ENCODE measurements at places on chromosomes 1 and 21.

GRCh38 chr1:22376001-22376400 lies 75.7 kb upstream of the ZBTB40 start:
- no peak for DNase-seq

DNA sequence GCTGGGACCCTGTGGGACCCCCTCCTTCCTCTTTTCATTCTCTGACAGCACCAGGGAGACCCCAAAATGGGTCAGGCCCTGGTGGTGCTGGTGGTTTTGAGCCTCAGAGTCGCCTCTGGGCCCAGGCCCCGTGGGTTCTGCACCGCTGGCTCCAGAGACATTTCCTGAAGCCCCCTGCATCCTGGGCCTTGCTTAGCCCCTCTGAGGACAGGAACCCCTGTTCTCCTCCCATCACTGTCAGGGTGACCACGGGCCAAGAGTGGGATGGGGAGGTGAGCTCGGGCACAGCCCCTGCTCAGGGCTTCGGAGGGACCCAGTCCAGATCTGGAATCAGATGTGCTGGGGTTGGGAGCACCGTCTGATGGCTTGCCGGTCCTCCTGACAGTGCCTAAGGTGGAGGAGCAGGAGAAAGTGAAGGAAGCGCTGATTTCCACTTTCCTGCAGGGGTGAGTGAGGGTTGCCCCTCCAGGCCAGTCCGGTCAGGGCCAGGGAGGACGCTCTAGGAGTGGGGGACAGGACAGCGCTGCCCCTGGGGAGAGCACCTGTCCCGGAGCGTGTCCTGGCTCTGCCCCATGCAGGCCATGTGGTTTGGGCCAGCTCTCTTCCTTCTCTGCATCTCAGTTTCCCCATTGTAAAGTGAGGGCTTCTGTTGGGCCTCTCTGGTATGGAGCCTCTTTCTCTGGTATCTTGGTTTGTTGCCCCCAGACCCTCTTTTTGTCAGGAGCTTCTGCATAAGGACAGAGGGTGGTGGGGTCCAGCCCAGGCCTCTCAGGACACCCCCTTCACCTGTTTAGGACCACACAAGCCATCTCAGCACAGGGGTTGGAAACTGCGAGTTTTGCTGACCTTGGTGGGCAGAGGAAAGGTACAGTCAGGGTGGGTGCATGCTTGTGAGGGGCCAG lies 71.0 kb downstream of the TRIM11 start:
- peak; percentile 2 for DNase-seq

DNA sequence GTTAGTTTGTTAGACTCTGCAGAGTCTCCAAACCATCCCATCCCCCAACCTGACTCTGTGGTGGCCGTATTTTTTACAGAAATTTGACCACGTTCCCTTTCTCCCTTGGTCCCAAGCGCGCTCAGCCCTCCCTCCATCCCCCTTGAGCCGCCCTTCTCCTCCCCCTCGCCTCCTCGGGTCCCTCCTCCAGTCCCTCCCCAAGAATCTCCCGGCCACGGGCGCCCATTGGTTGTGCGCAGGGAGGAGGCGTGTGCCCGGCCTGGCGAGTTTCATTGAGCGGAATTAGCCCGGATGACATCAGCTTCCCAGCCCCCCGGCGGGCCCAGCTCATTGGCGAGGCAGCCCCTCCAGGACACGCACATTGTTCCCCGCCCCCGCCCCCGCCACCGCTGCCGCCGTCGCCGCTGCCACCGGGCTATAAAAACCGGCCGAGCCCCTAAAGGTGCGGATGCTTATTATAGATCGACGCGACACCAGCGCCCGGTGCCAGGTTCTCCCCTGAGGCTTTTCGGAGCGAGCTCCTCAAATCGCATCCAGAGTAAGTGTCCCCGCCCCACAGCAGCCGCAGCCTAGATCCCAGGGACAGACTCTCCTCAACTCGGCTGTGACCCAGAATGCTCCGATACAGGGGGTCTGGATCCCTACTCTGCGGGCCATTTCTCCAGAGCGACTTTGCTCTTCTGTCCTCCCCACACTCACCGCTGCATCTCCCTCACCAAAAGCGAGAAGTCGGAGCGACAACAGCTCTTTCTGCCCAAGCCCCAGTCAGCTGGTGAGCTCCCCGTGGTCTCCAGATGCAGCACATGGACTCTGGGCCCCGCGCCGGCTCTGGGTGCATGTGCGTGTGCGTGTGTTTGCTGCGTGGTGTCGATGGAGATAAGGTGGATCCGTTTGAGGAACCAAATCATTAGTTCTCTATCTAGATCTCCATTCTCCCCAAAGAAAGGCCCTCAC lies at the start of gene OLIG2:
OLIG2 (plus strand) TSS at position 447 of the 954 bp plus-strand sequence. CDS start 928 bp downstream, outside the sequence.
- no peak for DNase-seq

DNA sequence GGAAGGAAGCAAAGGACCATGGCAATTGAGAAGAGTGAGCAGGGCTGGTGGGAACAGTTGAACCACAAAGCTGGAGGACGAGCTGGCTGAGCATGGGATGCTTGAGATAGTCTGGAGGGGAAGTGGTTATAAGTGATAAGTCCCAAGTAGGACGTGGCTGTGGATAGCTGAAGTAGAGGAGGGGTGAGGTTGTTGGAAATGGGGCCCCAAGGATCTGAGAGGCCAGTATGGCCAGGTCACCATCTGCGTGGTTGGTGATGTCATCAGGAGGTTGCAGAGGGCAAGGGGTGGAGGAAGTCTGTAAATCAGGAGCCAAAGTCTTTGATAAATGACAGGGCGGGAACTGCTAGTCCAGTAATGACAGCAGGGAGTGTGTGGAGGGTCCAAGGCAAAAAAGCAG lies 11.0 kb upstream of the REN start:
- no peak for DNase-seq

DNA sequence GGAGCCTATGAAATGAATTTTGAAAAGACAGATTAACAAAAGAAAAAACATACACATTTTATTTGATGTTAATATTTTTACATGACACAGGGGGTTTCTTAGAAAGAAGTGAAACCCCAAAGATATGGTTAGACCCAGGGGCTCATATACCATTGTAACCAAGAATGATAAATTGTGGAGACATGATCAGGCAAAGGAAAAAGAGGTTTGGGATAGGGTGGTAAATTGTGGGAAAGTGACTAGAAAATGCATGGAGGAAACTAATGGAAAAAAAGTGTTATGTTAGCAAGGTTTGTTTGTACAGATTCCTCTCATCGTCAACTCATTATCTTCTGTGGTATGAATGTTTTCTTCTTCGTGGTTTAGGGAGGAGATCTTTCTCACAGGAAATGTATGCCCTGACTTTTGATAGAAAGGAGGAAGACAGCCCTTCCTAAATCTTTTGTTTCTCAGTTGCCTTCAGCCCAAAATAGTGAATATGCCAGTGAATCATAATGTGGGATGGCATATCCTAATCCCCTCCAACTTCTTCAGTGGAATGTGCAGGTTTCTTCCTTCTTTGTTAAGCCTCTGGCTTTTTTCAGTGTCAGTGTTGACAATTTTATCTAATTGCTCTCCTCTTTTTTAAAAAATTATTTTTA lies 140.4 kb upstream of the UBE2U start:
- no peak for DNase-seq

- DNase-seq: no peak
Measured at GRCh38 chr1:150895618-150896017, 8.7 kb downstream of the CTXND2 start.

GRCh38 chr1:8866792-8867415 lies 11.6 kb downstream of the ENO1 start:
- no peak for DNase-seq

DNA sequence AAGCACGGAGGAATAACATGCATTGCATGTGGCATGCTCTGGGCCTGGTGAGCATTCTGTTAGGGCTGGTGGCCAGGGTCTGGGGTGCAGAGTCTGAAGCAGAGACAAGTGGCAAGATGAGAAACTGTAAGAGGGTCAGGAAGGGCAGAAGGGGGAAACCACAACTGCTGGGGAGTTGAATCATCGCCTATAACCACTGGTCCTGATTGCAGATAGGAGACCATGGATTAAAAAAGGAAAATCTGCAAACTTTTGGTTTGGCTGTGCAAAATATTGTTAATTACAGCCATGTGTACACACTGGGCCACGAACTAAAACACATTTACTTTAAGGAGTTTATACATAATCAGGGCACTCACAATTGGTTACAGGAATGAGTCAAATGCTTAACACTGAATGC lies 76.6 kb downstream of the TGFBR3 start:
- no peak for DNase-seq

GRCh38 chr1:184061396-184062003 lies 10.0 kb downstream of the TSEN15 start:
- no peak for DNase-seq

DNA sequence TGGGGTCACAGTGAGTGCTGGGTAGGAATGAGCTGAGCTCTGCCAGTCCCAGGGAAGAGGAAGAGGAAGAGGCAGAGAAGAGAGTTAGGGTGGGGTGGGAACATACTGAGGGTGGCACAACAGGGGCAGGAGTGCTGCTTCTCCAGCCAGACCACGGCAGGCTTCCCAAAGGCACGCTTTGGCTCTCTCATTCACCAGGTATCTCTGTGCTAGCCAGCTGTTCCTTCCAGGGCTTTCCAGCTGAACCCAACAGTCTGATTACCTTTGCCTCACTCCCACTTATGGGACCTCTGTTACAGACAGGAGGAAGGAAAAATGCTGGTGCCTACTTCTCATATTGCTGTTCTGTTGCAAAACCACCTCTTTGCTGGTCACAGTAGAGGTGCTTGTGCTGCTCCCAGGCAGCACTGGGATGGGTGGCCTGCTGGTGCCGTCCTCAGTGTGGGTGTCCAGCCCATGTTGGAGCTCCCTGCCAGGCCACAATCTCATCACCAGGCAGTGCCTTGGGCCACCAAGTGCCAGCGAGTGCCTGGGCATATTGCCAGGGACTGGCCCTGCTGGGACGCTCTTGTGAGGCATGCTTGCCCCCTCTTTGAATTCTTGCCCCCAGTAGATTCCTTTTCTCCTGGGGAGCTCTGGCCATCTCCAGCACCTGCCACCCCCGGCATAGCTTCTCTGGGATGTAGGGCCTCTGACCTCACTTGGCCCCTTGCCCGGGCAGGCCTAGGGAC lies 2.1 kb downstream of the ADORA1 start:
- peak; percentile 82 for DNase-seq

- DNase-seq: no peak
Measured at GRCh38 chr21:45893740-45894449, 87.7 kb upstream of the COL6A1 start.

GRCh38 chr21:46173573-46173972 lies 10.7 kb downstream of the SPATC1L start:
- no peak for DNase-seq

GRCh38 chr1:59412718-59413326 lies 115.9 kb downstream of the FGGY start:
- no peak for DNase-seq

GRCh38 chr1:22364764-22365163 lies 86.9 kb upstream of the ZBTB40 start:
- DNase-seq: no peak

DNA sequence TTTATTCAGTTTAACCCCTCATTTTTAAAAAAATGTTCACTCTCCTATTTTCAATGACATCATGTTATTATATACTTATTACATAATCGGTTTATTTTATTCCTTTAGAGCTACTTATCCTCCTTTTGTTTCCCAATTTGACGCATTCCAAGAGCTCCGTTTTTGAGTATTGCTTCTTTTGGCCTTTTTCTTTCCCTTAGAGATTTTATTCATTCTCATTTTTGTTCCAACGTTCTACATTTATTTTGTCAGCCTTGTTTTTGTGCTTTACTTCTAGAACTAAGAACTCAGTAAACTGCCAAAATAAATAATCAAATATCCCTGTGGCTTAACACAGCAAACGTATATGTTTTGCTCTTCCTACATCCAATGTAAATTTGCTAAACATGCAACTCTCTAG lies 769.1 kb downstream of the NCAM2 start:
- DNase-seq: no peak

DNA sequence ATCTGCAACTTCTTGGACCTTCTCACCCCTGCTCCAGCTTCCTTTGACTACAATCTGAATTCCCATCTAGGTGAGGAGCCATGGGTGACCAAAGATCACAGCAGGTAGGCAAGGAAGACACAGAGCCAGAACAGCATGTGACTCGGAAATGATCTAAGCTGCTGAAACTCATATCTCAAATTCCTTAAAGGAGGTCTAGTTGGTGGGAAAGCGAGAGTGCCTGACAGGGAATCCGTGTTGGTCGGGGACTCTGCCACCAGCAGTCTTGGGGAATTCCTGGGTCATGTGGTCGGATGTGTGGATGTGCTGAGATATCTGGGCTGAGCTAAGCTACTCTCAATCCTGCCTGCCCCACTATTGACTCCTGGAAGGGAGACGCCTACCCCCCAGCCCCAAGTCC lies 3.2 kb upstream of the NUAK2 start:
- DNase-seq: no peak

DNA sequence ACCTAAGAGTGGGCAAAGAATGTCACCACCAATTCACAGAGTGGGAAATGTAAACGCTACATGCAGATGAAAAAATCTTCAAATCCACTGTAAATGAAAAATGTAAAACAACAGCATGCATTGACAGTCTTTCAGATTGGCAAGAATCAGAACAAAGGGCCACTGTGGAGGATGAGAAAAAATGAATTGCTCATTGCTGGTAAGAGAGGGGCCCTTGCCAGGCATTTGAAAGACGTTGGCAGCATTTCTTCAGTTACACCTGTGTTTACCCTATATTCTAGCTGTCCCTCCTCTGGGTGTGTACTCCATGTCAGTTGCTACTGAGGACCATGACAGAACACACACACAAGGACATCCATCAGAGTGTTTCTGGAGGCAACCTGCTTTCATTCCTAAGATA lies 25.8 kb upstream of the AADACL3 start:
- no peak for DNase-seq

DNA sequence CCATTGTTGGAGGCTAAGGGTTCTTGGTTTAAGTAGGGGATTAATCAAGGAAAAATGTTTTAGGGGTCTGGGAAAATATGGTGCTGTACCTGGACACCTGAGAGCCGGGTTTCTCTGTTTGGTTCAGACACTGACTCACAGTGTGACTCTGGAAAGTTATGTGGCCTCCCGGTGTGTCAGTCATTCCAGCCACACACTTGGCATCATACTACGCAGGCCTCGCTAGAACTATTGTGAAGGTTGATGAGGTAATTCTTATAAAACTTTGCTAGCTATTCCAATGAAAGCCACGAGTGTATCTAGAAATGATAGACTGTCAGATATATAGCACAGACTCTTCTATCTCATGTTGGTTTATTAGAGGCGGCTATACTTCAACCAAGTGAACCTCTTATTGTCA lies 4.8 kb upstream of the CAMSAP2 start:
- no peak for DNase-seq

GRCh38 chr1:218869276-218869675 lies 304.4 kb upstream of the LYPLAL1 start:
- DNase-seq: no peak

All from body of pancreas (tissue), 4 donors.